ENCODE measurements at places on chromosomes 5 and 9.

GRCh38 chr9:126839301-126839700 is 21.1 kb upstream of the ZBTB34 start:
- DNase-seq: no peak

DNA sequence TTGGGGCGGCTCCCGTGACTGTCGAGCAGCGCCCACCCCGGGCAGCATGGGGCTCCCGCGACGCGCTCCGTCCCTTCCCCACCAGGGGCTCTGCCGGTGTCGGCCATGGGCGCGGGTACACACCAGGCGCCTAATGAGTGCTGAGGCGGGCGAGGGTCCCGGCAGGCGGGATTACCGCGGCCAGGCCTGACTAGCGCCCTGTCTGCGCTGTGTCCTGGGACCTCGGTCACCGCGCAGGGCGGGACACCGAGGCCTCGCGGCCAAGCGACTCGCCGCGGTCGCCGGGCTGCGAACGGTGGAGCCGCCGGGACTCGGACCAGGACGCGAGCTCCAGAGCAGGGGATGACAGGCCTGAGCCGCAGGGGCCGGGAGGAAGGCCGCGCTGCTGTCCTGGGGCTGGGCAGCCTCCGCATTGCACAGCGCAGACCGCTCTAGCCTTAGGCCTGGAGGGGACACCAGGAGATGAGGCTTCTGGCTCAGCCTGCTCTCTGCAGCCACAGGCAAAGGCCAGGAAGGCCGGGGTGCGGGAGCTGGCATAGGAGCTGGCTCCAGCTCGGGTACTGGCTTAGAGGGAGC is 14.1 kb downstream of the LCN10 start:
- DNase-seq: no peak

- no peak for DNase-seq
Observed at GRCh38 chr5:109453251-109453650, 43.5 kb upstream of the PJA2 start.

- DNase-seq: no peak
Observed at GRCh38 chr5:153158608-153159007, 331.9 kb upstream of the GRIA1 start.

DNA sequence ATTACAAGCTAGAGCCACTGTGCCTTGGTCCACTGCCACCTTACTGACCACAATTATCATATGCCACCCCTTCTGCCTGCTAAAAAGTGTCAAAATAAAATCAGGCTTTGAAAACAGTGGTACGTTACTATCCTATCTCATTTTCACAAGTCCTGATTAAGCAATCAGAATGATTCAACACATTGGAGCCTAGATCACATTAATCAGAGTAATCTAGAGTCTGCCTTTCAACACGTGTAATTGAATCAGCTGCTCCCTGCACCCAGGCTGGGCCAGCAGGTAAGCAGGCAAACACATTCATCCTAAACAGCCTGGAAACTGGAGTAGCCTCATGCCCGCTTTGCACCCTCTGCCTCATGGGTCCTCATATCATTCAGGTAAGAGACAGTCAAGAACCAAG is 186.2 kb downstream of the DCP2 start:
- DNase-seq: no peak

Measured in stimulated activated CD8-positive, alpha-beta memory T cell treated with anti-CD3 and anti-CD28 coated beads, Interleukin-2, amount 100 ng/mL, for 1 hour (primary cell).